ENCODE measurements at places on chromosomes 3 and 15.

DNA sequence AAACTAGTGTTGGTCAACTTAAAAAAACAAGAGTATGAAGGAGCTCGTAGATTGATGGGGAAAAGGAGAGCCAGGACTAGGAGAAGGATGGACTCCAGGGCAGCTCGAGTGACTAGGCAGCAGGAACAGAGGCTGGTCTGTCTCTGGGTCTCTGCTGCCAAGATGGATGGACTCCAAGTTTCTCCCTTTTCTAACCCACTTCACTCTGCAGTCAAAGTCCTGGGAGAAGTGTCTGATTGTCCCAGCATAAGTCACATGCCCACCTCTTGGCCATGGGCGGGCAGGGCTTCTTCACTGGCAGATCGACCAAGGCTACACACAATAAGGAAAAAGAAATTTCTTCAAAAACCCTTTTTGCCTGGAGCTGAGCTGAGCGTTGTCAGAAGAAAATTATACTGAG, 9.2 kb upstream of the EPB42 start:
- DNase-seq: no peak

GRCh38 chr3:148790370-148790769, 37.2 kb upstream of the CPB1 start:
- DNase-seq: no peak

GRCh38 chr3:27228805-27229204, 140.4 kb downstream of the NEK10 start:
- DNase-seq: no peak

GRCh38 chr3:87350367-87351199, 74.2 kb upstream of the POU1F1 start:
- no peak for DNase-seq

DNA sequence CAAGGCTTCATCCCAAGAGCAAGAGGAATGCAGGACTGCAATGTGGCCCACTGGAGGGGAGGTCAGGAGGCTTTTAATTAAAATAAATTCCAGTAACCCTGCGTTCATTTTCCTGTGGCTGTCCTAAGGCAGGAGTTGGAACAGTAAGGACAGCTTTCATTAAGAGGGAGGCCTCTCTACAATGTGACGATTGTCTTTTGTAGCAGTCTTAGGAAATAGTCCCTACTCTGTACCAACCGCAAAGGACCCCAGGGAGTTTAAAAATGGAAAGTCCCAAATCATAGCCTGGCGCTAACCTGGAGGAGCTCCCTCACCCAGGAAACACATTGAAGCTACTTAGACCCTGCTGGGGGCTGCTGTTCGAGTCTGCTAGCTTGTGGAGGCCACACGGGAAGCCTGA, 62.8 kb downstream of the SYNM start:
- DNase-seq: no peak

DNA sequence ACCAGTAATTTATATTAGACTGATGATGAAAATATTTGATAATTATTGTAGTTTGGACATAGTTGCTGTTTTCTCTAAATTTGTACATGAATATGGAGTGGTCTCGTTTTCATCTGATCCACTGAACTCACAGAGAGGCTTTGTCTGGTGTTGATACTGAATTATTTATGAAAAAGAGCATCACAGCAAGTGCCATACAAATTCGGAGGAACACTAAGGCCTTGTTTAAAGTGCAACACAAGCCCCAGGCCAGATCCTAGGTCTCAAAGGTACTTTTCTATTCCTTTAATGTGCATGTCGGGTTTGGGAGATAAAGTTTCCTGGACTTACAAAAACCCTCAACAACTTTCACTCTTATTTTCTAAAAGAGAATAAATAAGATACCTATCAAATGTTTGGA, 796.8 kb upstream of the EPHA6 start:
- no peak for DNase-seq

DNA sequence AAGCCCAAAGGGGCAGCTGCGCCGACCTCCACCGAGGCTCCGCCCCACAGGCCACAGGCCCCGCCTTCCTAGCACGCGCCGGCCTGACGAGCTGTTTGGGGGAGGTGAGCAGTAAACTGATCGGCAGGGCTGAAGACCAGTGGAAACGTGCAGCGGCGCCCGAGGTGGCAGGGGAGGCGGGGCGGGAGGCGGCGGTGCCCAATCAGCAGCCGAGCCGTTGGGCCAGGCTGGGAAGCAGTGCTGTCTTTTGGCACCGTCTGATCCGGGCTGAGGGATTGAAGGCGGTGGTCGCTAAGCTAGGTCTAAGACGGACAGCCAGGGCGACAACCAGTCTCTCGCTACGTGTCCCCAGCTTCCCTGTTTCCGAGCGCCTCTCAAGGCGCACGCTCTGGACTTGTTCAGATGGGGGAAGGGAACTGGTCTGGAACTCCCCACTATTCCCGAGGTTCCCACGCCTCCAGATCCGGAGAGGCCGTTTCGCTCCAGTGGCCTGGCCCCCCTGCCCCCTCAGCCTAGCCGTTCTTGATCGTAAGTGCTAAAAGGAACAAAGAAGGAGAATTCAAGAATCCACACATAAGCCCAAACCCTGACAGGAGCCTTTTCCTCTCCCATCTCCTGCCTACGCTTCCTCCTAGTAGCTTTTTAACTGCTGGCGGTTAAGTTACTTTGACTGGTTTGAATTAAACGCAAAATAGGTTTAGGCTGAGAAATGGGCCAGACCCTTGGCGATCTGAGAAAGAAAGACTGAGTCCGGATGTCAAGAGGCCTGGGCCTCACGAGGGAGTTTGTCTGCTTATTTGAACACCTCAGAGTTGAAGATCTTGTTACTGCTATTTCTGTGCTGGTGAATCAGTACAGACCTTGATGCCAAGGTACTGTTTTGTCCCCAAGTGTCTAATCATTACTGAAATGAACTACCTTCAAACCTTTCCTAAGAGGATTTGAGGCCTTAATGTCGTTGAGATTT, at the start of gene FMN1:
Gene FMN1 (minus strand): TSS at position 11 of the 967 bp plus-strand sequence. CDS start 39,800 bp downstream, outside the sequence.
- peak; percentile 86 for DNase-seq

- DNase-seq: no peak
These were observed 256.6 kb downstream of the OCA2 start for GRCh38 chr15:27842526-27842925.

- DNase-seq: no peak
These were observed 101.0 kb upstream of the IGSF10 start for GRCh38 chr3:151561878-151562277.

DNA sequence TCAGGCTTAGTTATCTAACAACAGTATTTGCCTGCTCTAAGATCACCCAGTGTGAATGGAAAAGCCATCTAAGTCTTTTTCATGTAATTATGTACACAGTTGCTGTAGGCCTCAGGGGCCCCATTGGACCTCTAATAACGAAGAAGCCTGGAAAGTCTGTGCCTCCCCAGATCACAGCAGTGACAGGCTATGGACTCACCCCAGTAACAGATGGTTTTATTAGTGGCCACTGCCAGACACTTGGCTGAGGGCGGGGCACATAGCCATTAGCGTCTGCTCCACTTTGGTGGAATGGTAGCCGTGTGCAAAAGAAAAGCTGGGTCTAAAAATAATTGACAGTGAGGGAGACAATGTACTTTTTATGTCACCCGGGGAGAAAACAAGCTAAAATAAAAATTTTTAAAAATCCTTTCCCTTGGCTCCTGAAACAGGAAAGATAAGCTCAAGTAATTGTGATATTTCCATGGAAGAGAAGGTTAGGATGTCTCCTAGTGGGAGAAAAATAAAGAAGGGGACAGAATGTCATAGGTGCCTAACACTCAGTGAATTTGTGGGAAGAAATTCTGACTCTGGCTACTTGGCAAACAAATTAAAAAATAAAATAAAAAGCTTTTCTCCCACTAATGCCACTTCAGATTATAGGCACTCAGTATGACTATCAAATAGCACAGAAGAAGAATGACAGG, 44.3 kb upstream of the ZNF385D start:
- no peak for DNase-seq

- no peak for DNase-seq
These were observed 143.2 kb downstream of the DOCK3 start for GRCh38 chr3:50817756-50818529.

DNA sequence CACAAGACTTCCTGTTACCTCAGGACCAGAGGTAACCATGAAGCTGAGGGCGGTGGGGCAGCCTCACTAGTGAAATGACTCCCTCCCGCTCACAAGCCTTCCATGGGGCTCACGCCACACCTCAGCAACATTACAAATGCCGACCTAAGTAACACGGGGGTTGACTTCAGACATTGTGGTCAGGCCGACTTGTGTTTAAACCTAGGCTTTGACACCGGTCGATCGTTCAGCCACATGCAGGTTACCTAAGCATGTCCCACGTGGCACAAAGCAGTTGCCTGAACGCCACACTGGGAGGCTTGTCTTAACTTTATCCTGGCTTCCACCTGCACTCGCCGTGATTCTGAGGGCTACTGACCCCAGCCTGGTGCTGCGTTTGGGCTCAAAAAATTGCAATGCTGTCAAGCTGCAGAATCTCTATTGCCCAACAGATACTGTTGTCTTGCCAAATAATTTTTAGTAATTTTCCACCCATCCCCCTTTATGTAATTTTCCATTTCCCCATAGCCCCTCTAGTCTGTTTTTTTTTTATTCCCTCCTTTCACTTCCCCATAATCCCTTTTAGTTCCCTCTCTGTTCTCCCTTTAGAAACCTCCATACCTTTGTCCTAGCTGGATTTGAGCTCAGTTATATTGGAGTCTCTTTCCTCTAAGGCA, 158.6 kb upstream of the RGMA start:
- no peak for DNase-seq

- no peak for DNase-seq
These were observed 19.8 kb upstream of the CHCHD6 start for GRCh38 chr3:126684218-126684751.
